ENCODE measurements at places on chromosomes 4 and X.

DNA sequence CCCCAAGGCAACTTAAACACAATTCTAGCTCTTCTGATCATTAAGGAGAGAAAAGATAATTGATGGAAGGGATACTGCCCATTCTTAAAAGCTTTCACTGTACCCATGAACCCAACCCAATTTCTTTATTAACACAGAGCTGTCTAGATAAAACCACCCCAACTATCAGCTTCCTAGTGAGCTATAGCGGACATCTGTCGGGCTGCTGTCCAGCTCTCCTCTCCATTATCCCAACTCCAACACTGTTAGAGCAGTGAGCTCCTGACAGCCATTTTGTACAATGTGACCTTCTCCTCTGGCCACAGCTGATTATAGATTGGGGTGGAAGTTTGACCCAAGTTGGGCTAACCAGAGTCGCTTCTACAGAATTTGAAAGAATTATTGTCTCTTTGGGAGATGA lies 66.1 kb downstream of the HADH start:
- no peak for DNase-seq

- DNase-seq: no peak
Observed at GRCh38 chr4:80226094-80226493, 28.8 kb downstream of the PRDM8 start.

GRCh38 chr4:45345558-45345957 lies 619.2 kb upstream of the GNPDA2 start:
- DNase-seq: no peak

- DNase-seq: no peak
Observed at GRCh38 chrX:139640259-139640658, 67.7 kb downstream of the MCF2 start.

GRCh38 chrX:79412972-79413371 lies 45.8 kb upstream of the ITM2A start:
- no peak for DNase-seq

- no peak for DNase-seq
Observed at GRCh38 chr4:2927696-2928075, 35.5 kb downstream of the NOP14 start.

DNA sequence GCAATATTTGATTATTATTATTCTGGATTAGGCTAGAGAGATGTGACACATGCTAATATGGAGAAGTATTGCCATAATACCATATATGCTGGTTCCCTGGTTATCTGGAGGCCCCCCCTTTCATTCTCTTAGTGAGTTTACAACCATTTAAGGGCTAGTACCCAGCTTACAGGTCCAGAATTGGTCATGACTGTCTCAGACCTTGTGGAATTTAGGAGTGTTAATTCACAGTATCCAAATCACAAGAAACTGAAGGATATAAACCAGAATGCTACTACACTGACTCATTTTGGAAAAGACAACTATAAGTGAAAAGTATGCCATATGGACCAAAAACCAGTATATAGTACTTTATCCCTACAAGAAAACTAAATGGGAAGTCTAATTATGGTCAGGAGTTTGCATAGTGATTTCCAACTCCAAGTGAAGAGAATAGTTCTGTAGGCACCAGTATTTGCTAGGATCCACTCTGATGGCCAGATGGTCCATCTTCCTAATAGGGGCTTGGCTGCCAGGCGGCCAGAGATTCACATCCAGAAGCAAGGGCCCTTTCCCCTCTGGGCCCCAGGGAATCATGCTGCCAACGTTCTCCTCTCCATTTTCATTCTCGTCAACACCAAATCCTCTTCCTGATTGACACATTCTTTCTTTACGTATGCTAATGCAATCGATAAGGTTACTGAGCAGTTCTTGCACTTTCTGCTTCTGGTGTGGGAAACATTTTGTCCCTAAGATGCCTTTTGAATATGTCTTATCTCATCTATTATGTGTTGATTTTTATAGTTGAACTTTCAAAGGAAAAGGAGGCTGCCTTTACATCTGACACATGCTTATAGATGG lies 123.6 kb downstream of the SHROOM3 start:
- DNase-seq: no peak

GRCh38 chrX:117274965-117275364 lies 812.2 kb upstream of the CT83 start:
- DNase-seq: no peak

- DNase-seq: no peak
Observed at GRCh38 chrX:131778269-131779218, 234.7 kb downstream of the OR13H1 start.

DNA sequence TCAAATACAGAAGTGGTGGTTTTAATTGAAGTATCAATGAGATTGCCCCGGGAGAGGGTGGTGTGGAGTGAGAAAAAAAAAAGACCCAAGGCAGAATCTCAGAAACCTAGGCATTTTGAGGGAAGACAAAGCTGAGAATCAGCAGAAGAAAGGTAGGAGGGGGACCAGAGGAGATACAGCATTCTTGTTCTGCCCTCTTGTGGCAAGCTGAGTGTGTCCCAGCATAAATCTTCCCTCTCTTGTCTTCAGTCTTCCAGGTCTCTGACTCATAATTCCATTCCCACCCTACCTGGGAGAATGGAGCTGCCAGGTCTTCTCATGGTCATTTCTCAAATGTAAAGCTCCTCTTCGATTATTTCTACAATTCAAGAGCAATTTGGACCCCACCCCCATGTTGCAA lies 32.7 kb upstream of the MAGED1 start:
- no peak for DNase-seq

DNA sequence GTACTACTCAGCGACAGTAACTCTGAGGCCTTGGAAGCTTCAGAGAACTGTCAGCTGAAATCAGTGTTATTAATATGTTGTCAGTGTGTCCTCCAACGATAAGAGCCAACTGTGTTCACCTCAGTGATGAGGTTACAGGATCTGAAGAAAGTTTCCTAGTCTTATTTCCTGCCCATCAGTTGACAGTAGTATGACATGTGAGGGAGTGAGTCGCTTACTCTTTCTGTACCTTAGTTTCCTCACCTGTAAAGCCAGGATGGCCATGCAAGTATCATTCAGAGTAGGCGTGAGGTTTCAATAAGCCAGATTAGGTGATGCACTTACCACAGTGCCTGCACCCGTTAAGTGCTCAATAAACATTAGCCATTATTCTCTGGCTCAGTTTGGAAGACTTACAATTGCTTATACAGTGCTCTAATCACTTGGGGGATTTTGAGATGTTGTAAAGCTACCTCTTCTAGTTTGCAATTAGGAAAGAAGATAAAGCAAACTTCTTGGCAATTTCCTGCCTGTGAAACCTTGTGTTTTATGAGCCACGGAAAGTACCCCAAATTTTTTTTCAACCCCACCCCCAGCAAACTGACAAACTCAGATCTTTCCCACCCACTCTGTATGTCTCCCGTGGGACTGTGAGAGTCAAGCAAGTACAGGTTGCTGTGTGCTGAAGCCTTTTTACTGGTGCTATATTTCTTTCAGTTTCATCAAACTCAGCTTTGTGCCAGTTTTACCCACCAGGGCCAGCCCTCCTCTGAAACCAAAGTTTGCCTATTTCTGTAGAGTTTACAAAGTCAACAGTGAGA lies 62.2 kb downstream of the ANXA3 start:
- DNase-seq: no peak

DNA sequence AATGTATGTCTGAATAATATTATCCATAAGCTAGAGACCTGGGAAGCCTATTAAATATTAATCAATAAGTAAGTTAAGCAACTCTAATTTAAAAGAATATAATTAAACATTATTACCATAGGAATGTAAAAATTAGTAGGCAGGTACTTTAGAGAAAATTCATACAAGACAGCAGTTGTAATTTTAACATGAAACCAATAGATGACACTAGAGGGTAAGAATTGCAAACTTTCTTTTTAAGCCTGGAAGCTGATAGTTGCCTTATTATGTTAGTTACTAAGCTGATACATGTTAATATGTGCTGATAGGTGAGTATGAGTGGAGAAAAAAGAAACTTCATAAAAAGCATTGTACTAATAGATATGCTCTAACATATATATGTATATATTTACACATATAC lies 1157.4 kb downstream of the FAM133A start:
- DNase-seq: no peak

- no peak for DNase-seq
Observed at GRCh38 chrX:133640161-133641015, 225.1 kb upstream of the GPC4 start.

DNA sequence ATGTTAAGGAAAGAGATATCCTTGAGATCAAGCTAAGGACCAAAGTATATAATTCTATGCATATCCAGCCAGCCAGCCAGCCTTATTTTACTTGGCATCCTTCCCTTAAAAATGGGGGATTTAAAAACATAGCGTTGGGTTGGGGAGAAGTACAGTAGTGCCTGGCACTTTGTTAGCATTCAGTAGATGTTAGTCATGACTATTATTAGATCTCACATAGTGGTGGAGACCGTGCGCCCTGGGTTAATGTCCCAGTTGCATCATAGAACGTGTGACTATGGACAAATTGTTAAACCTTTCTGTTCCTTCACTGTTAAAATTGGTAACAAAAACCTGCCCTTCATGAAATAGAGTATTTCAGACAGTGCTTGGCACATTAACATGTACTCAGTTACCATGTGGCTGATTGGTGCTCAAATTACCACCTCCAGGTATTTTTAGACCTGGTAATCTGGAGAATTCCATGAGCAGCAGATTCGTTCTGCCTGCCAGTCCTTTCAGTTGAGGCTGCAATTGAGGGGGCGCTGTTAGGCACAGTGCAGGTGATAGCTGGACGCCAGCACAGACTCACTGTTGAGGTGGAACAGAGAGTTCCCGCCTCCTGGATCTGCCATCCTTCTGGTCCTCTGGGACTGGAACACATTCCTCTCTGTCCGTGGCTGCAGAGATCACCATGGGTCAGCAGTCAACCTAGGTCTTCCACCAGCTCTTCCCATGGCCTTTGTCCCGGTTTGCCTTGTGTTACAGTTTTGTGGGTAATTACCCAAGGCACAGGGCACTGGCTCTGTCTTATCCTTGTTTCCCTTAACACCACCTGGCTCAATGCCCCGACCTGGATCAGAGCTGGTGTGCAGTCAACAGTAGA lies 31.7 kb downstream of the RBBP7 start:
- no peak for DNase-seq

All from activated CD4-positive, alpha-beta T cell treated with anti-CD3 and anti-CD28 coated beads, Interleukin-2, amount 50 U/mL, for 4 hours (primary cell).